NCI-H524 (cell line): ENCODE measurements at places on chromosomes 1 and 21.

DNA sequence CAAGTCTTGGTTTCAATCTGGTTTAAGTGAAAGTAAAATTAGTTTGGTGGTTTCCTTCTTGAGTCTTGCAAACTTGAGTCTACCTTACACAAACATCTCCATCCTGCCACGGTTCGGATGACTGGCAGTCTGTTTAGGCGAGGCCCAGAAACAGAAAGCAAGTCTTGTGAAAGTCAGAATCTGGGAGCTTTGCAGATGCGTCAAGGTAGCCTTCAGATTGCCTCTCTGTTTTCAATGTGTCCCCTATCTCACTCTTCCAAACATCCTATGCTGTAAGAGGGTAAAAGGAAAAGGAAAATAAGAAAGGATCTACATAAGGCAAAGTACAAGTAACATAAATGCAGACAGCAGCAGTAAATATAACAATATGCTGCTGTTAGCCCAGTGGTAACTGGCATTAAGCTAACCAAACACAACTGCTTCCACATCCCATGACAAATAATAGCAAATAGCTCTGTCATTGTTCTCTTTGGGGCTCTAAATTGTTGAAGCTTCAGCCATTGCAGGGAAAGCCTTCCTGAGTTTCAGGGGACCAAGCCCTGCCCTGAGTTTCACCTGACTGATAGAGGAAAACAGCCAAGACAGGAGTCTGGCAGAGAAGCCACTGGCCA lies 26.2 kb upstream of the C1orf105 start:
- DNase-seq: no peak

DNA sequence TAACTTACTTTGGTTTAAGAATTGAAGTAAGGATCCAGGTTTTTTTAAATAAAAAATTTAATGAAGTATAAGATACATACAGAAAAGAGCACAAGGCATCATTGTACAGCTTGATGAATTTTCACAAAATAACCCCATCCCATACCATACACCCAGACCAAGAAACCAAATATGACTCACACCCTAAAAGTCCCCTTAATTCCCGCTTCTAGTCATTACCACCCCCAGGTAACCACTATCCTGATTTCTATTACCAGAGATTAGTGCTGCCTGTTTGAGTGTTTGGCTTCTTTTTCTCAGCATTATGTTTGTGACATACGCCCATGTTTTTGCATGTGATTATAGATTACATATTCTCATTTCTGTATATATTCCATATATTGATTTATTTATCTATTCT lies 98.5 kb upstream of the HIVEP3 start:
- DNase-seq: no peak

GRCh38 chr1:50633465-50633864 lies 210.2 kb upstream of the DMRTA2 start:
- peak; percentile 10 for DNase-seq

GRCh38 chr1:27342778-27343638 lies 1.2 kb downstream of the SYTL1 start:
- DNase-seq: no peak

DNA sequence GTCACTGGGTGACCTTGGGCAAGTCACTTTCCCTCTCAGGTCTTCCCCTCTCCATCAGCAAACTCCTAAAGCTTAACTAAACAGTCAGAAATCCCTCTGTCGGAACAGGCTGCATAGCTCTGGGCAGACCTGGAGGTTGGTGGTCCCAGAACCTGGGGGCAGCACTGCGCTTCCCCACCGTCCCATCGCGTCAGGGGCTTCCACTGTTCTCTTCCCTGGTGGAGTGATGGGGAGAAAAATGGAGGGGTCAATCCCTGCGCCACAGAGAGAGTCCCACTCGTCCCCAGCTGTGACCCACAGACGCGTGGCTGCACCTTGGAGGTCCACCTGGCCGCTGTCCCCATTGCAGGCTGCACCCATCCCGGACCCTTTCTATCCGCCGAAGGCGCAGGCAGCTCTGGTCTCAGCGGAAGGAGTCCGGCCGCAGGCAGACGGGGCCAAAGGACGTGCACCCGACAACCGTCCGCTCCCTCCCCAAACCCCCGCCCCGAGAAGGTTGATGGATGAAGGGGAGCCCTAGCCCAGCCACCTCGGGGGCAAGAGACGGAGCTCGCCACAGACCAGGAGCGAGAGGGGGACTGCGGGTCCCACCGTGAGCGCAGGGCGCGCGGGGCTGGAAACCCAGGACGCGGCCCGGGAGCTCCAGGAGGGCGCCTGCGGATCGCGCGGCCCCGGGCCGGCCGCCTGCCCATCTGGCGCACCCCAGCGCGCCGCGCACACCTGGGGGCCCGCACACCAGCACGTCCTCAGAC lies 588 bp upstream of the WNT3A start:
- no peak for DNase-seq

GRCh38 chr1:21020151-21020550 lies 156.5 kb downstream of the EIF4G3 start:
- DNase-seq: no peak

- no peak for DNase-seq
These were observed 1.8 kb downstream of the LMX1A start for GRCh38 chr1:165354739-165355138.

GRCh38 chr1:21652101-21652936 lies 16.8 kb downstream of the RAP1GAP start:
- no peak for DNase-seq

DNA sequence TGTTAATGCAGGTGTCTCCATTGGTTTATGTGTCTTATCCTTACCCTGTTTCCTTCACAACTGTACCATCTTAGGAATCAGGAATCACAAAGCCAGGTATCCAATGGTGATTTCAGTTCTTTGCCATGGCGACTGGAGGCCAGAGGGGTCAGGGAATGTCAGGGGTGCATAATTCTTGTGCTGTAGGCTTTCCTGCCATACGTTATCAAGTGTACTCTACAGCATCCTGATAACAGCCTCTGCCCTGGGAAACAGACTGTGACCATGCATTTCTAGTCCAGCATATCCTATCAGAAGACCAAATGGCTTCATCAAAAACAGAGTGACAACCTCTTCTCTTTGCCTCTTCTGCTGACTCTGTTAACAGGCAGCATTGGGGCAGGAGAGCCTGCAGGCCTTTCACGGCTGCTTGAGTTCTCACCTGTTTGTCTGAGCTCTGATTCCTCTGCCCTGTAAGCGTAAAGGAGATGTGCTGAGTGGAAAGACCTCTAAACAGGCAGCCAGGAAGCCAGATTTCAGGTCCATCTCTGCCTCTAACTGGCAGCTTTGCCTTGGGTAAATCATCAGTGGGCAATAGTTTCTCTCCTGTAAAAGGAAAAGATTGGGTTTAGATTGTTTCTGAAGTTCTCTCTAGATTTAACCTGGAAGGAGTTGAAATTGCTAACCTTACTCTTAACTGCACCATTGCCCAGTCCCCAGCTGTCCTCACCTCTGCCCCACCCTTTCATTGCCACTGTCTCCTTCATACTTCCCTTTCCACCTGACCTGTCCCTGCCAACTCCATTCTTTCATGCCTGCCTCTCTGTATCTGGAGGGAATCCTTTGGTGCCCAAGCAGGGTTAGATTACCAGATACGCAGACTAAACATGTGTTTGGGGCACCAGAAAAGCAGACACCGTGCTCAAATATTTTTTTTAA lies 80.2 kb downstream of the LRRC8D start:
- DNase-seq: no peak

GRCh38 chr1:155022136-155022926 lies 11.2 kb downstream of the DCST2 start:
- DNase-seq: no peak

DNA sequence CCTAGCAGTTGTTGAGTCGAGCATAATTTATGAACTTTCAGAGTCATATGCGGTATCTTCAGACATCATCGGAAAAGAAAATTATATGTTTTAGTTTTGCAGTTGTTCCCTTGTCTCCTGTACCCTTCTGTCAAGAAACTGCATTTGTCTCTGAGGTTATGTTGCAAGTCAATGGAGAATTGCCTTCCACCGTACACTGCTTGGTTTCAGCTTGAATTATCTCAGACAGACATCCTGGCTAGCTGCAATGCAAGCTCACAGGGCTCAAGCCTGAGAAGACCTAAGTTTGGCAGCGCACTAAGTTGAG lies 156.0 kb downstream of the NFIA start:
- DNase-seq: no peak

GRCh38 chr1:24673341-24673740 lies 30.2 kb downstream of the SRRM1 start:
- no peak for DNase-seq

DNA sequence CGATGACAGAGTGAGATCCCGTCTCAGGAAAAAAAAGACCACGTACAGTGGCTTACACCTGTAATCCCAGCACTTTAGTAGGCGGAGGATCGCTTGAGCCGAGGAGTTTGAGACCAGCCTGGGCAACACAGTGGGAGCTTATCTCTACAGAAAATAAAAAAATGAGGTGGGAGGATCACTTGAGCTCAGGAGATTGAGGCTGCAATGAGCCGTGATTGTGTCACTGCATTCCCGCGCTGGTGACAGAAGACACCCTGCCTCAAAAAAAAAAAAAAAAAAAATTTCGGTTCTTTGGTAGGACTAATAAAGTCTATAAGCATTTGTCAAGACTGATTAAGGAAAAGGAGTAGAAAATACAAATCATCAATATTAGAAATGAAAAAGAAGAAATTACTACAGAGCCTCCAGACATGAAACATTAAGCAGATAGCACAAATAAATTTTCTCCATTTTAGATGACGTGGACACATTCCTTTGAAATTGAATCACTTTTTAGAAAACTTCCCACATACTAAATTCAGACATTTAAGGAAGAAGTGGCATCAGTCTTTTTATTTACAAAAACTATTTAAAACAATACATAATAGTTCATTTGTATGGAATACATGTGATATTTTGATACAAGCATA lies 30.4 kb downstream of the MORC3 start:
- no peak for DNase-seq

DNA sequence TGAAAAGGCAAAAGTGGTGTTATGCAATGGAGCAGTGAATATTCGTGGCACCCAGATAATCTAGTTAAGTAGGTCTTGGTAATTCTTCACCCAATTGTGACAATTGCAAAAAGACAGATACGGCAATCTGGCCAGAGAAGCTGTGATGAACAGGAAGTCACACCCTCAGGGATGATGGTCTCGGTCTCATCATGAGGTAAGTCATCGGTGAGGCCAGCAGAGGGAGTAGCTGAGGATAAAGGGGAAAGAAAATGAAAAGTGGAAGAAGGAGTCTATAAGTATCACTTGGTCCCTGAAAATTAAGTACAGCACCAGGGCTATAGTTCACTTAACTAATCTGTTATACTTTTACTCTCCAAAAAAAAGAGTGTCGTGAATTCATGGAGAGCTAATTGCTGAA lies 258.8 kb upstream of the NCAM2 start:
- peak; percentile 3 for DNase-seq

DNA sequence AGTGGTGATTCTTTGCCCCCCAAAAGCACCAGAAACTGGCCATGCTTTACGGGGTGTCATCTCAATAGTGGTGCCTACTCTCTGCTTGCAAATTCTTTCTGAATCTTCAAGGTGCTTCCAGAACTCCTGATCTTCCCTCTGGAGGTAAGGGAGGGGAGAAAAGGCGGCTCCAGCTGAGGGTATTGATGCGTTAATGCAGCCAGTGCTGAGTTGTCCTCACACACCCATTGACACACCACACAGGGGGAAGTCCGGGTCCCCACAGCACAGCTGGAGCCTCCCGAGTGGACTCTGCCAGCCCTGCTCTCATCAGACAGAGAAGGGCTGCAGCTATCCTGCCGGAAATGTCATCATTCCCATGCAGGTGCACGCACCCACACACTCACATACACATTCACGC lies 1.2 kb downstream of the VSIG8 start:
- DNase-seq: no peak

DNA sequence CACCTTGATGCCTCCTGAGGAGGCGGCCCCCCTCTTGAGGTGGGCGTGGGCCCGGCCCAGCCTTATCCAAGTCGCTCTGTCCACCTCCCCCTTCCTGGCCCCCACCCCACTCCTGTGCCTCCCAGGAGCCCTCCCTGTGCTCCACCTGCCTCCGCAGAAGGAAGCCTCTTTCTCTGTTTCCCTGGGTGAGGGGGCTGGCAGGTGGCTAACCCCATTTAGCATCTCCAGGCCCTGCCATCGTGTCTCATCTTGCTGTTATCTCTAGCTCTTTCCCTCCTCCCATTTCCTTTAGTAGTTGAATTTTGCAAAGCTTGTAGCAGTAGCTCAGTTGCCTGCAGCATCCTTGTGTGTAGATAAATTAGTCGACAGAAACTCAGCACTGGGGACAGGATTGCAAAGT lies 7.2 kb downstream of the RNF187 start:
- no peak for DNase-seq

- no peak for DNase-seq
These were observed 239.8 kb upstream of the C1orf105 start for GRCh38 chr1:172180501-172181285.

GRCh38 chr1:169387399-169387798 lies 19.4 kb downstream of the BLZF1 start:
- no peak for DNase-seq

DNA sequence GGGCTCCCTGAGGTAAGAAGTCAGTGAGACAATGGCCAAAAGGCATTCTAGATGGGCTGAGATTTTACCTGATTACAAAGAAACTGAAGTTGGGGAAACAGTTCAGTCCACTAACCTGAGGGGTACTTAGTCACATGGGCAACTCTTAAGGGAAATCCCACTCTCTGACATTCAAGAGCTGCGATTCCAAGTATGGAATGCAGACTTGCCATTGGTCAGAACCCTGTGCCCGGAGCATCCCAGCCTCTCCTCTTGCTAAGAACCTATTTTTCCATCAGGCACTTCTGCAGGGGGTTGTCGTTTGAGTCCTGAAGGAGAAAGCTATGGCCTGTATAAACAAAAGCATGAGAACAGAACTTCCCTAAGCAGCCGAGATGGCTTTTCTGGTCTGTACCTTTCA lies 434.9 kb upstream of the DAB1 start:
- no peak for DNase-seq

GRCh38 chr1:117205368-117205767 lies 5.4 kb downstream of the VTCN1 start:
- no peak for DNase-seq

GRCh38 chr1:228407106-228408040 lies 738 bp upstream of the TRIM11 start:
- DNase-seq: no peak

- no peak for DNase-seq
These were observed 15.9 kb upstream of the ELOA start for GRCh38 chr1:23727362-23727811.

DNA sequence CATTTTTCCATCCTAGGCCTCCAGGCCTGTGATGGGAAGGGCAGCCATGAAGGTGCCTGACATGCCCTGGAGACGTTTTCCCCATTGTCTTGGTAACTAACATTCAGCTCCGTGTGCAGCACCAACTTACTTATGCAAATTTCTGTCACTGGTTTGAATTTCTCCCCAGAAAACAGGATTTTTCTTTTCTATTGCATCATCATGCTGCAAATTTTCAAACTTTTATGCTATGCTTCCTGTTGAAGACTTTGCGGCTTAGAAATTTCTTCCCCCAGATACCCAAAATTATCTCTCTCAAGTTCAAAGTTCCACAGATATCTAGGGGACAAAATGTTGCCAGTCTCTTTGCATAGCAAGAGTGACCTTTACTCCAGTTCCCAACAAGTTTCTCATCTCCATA lies 25.2 kb upstream of the SELE start:
- DNase-seq: no peak

GRCh38 chr1:46401154-46401913 lies 7.2 kb downstream of the FAAH start:
- no peak for DNase-seq
